ENCODE measurements at places on chromosomes 12 and 14.

- no peak for DNase-seq
These were observed 53.0 kb upstream of the ANP32D start for GRCh38 chr12:48419116-48419935.

DNA sequence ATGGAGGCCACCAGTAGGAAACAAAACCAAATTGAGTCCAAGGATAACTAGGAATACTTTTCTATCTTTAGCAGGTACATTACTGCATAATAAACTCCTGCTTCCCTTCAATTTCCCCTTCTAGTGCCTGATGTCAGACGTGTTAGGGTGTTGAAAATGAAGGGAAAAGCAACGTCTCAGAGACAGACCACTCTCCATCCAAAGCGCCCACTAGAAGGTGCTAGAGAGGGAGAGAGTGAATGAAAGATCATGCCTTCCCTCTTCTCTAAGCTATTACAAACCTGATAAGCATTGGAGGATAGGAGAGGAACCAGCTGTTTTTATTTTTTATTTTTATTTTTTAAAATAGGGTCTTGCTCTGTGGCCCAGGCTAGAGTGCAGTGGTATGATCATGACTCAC lies 64.1 kb downstream of the ZNF641 start:
- DNase-seq = no peak

GRCh38 chr14:98963610-98964009 lies 308.4 kb downstream of the BCL11B start:
- no peak for DNase-seq

GRCh38 chr12:50916292-50916691 lies 36.1 kb upstream of the HIGD1C start:
- DNase-seq = no peak

GRCh38 chr12:16225692-16226091 lies 51.8 kb downstream of the SLC15A5 start:
- DNase-seq = no peak

GRCh38 chr12:52526511-52526951 lies 6.3 kb upstream of the KRT5 start:
- DNase-seq = no peak

DNA sequence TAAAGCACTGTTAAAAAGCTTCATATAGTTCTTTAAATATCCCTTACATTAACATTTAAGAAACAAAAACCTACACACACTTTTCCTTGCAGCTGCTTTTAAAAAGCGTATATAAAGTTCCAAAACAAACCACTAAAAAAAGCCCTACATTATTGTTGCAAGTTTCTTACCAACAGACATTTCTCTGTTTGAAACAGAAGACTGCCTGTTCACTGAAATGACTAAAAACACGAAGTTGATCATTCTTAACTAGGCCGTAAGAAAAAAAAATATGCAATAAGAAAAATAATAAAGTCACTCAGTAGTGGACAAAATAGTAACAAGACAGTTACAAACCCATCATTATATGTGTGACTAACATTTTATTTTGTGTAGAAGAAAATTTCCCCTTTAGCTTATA lies 37.3 kb downstream of the KIF21A start:
- no peak for DNase-seq

DNA sequence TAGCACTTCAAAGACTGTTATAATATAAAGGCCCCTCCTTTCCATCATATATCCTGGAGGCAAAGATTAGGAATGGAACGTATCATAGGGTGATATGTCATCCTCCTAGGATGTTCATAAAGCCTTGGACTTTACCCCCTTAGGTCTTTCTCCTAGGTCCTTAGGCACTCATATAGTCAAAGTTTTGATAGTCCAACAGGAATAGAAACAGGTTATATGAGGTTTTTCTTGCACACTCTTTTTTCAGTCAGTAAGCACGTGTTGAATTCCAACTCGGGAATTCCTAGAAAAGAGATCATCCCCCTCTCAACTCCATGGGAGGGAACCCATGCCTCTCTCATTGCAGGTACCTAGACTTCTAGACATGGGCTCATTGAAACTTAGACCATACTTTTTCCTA lies 20.1 kb upstream of the MAGOHB start:
- no peak for DNase-seq

DNA sequence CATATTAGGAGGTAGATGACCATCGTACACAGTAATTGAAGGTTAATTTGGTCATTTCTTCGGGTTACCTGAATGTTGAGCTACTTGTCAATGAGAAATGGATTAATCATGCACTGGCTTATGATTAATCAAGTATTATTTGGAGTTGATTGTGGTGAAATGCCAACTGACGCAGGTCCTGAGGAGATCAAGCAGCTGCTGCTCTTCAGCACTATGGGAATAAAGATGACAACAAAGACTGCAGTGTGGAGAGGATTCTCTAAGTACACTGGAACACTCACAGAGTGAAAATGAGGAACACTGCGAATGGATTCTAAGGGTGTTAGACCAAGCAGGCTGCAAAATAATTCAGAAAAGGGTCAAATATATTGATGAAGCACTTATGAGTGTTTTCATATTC lies 202.8 kb upstream of the DIO2 start:
- DNase-seq = no peak

- no peak for DNase-seq
These were observed 33.4 kb upstream of the CIPC start for GRCh38 chr14:77064521-77065178.

GRCh38 chr14:86179980-86180379 lies 650.0 kb downstream of the FLRT2 start:
- no peak for DNase-seq

GRCh38 chr14:21804981-21805380 lies 131.4 kb upstream of the OR4E1 start:
- DNase-seq = no peak

DNA sequence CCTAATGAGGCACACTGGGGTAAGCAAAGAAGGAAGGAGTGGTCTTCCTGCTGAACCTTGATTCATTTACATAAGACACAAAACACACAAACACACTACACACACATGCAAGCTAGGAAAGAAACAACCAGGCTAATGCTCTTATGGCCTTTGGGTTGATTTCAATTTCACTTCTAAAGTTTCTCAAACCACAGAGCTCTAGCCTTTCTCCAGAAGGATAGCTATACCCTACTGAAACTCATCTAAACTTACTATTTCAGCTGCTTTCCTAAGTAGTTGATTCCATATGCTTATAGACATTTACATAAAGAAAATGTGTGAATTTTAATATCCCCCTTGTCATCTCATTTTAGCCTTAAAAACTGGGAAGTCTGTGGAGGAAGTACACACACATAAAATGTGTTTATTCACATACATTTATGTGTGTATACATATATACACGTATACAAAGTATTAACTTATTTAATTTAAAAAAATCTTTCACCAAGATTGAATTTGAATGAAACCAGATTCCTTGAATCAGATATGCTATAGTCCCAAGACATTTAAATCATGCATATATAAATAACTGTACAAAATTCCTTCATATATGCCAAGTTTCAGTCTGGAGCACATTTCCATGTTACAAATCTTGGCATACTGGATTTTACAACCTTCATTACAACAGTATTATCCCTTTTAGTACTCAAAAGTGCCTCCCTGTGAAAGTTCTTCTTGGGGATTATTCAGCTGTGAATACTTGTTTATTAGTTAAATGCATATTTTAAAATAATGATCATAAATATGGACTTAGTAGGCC lies 231.8 kb upstream of the NPAS3 start:
- DNase-seq = no peak

GRCh38 chr14:30223385-30223785 lies 295.7 kb upstream of the PRKD1 start:
- peak; percentile 74 for DNase-seq

- DNase-seq = no peak
These were observed 233.0 kb downstream of the EGLN3 start for GRCh38 chr14:33717866-33718265.

GRCh38 chr12:12999271-12999958 lies 650 bp downstream of the HEBP1 start:
- DNase-seq = peak; percentile 50

Measured in NCI-H1092 treated with DMSO at 0.1 percent for 48 hours (cell line).